ENCODE measurements at places on chromosomes 2 and 18.
A peak's percentile ranks its signal among the peaks of the same experiment; 100 is the strongest.

- no peak for DNase-seq
Measured at GRCh38 chr2:72911256-72911655, 6.1 kb upstream of the EMX1 start.

DNA sequence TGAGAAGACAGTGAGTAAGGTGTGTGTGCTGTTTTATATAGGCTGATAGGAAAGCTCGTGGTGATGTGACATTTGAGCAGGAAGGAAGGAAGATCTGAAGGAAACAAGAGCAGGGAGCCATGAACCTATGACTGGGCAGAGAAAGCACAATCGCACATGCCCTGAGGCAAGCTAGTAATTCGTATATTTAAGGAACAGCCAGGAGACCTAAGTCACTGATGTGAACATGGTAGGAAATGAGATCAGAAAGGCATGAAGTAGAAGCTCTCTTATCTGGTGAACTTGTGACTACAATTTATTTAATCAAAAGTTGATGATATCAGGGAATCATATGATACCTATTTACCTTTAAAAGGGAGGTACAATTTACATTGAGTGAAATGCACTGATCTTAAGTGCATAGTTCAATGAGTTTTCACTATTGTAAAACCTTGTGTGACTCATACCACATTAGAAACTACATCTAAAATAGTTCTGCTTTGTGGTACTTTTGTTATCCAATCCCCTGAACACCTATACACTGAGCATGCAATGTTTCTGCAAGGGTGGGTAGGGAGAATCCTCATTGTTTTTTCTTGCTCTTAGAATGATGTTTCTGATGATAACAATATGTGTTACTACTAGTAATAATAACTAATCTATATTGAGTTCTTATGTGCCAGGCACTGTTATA, 67.5 kb downstream of the GALNT13 start:
- DNase-seq = no peak

GRCh38 chr2:328761-329160, 40.9 kb upstream of the ALKAL2 start:
- DNase-seq = no peak

- no peak for DNase-seq
Measured at GRCh38 chr18:22698711-22699110, 234.4 kb upstream of the RBBP8 start.

DNA sequence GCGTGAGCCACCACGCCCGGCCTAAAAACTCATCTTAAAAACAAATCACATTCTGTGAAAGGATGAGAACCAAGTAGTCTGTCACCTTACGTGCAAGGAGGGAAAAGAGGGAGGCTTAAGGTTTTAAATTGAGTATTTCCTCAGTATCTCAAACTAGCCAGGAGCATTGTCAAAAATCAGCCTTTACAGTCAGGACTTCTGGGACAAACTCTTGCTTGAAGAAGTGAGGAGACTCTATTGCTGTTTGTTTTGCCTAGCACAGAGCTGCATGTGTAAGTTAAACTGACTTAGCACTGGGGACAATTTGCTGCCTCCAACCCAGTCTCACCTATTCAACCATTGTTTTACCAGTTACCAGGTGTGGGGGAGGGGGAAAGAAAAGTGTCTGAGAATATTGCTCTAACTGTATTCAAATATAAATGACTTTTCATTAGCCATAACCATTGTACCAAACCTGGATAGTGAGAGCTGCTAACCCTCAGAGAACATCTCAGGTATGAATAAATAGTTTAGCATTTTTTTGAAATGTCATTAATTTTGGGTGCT, 3.6 kb downstream of the INO80D start:
- DNase-seq = no peak

DNA sequence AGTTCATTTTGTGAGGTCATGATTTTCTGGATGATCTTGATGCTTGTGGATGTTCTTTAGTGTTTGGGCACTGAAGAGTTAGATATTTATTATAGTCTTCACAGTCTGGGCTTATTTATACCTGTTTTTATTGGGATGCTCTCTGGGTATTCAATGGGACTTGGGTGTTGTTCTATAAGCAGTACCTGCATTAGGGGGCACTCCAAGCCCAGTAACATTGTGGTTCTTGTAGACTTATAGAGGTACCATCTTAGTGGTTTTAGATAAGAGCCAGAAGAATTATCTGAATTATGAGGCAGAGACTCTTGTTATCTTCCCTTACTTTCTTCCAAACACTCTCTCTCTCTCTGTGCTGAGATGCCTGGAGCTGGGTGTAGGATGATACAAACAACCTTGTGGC, 470.0 kb downstream of the PIK3C3 start:
- no peak for DNase-seq

- DNase-seq = no peak
Measured at GRCh38 chr2:235582729-235583128, 88.9 kb downstream of the AGAP1 start.

DNA sequence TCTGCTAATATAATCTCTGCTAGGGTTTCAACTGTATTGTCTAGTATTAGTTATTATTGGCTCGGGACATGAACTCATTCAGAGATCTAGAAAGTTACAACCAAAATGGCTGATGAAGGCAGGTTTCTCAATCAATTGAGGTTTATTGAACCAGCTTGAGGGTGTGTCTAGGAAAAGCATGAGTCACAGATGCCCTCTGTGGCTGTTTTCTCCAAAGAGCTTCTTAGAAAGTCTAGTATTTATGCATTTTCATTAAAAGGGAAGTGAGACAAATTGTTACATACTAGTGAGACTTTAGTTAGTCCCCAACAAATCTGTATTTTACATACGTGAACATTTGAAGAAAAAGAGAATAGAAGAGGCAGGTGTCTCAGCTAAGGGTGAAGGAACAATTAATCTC, 23.0 kb upstream of the RTTN start:
- DNase-seq = peak; percentile 55

DNA sequence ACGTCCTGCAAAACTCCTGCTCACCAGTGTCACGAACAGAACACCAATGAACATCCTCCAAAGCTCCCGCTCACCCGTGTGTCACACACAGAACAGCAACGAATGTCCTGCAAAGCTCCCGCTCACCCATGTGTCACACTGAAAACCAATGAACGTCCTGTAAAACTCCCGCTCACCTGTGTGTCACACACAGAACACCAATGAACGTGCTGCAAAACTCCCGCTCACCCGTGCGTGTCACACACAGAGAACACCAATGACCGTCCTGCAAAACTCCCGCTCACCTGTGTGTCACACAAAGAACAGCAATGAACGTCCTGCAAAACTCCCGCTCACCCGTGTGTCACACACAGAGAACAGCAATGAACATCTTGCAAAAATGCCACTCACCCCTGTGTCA, 20.5 kb upstream of the FAM110C start:
- DNase-seq = no peak

GRCh38 chr2:227191367-227191766, 26.9 kb downstream of the COL4A3 start:
- DNase-seq = no peak

DNA sequence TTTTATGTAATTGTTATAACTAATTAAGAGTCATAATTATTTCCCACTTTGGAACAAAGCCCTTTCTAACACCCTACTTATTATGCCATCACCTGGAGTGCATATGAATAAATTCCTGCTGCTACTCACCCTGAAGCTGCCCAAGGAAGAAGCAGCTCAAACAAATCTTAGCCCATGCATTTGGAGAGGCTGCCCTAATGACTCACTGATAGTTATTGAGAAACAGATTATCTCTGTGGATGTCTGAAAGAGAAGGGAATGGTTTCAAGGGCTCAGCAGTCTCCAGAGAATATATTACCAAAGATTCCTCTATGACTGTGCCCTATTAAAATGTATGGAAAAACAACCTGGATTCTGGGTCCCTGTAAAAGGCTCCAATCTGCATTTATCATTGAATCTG, 81.0 kb downstream of the GPR39 start:
- DNase-seq = no peak
